ENCODE measurements at places on chromosomes 4 and X.

DNA sequence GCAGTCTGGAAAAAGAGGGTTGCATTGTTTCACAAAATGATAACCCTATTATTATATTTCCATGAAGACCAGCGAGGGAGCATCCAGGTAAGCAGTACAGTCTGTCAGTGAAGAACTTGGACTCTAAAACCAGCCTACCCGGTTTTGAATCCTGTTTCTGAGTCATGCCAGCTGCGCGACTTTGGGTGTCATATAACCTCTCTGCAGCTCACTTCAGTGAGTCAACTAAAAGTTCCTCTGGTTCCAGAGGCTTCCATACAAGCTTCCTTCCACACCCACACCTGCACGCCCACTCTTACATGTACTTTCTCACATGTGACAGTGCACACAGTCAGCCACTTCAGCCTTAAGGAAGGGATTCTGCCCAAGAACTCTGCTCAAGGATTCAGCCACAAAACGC is 49.8 kb upstream of the PRPS2 start:
- no peak overlapping the region for H3K27ac ChIP-seq
- no peaks in the 10 kb centered on the region for H3K4me1 ChIP-seq
- no peaks in the 10 kb centered on the region for H3K27me3 ChIP-seq

GRCh38 chr4:124713185-124713592 is 657 bp upstream of the ANKRD50 start:
- H3K4me1 ChIP-seq: peaks cover 42% of the 10 kb centered on the region
- H3K4me3 ChIP-seq: peak overlapping the region; percentile 90
- peak; percentile 51 for DNase-seq
- H3K36me3 ChIP-seq: no peaks in the 10 kb centered on the region

GRCh38 chr4:183636923-183637322 is 22.1 kb downstream of the RWDD4 start:
- H3K4me3 ChIP-seq: peak overlapping the region; percentile 16
- H3K36me3 ChIP-seq: peaks cover 4% of the 10 kb centered on the region
- no peaks in the 10 kb centered on the region for H3K27me3 ChIP-seq

DNA sequence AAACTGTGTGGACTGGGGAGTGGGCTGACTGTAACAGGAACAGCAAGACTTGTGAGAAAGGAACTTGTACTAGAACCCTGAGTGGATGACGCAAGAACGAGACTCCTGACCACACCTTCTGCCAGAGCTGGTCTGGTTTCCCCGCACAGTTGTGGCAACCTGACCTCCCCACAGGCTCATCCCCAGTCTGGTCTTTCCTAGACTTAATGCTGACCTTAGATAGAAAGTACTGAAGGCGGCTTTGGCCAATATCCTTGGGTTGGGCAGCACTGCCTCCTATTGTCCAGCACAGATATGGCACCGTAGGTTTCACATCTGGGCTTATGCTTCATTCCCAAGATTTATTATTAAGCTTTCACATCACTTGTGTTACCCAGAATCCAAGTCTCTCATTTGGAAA is 137.8 kb upstream of the FRG1 start:
- no peaks in the 10 kb centered on the region for H3K27me3 ChIP-seq
- DNase-seq: no peak
- H3K36me3 ChIP-seq: no peaks in the 10 kb centered on the region
- no peak overlapping the region for H3K27ac ChIP-seq

DNA sequence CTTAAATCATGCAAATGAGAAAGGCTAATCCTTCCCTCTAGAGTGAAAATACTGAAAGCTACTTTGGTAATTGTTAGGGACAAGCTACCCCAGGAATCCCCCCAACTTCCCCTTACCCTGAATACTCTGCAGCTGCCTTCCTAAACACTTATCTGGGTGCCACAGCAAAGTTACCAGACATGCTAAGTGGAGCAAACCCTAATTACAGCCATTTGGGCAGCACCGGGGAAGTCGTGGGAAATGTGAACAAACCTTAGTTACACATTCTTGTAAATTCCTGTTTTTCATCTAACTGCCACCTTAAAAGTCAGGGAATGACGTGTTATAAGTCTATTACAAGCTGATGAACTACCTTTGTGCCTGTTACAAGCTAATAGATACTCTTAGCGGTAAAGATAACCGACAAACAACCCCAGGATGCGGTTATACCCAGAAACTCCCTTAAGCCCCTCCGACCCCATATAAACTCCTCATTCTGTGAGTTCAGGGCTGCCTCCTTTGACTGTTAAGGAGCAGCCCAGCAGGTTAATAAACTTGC is 66.0 kb upstream of the PLAC8 start:
- no peak for DNase-seq
- H3K4me1 ChIP-seq: no peaks in the 10 kb centered on the region
- no peak overlapping the region for H3K27ac ChIP-seq
- no peaks in the 10 kb centered on the region for H3K36me3 ChIP-seq
- no peaks in the 10 kb centered on the region for H3K27me3 ChIP-seq
- H3K4me3 ChIP-seq: no peak overlapping the region

DNA sequence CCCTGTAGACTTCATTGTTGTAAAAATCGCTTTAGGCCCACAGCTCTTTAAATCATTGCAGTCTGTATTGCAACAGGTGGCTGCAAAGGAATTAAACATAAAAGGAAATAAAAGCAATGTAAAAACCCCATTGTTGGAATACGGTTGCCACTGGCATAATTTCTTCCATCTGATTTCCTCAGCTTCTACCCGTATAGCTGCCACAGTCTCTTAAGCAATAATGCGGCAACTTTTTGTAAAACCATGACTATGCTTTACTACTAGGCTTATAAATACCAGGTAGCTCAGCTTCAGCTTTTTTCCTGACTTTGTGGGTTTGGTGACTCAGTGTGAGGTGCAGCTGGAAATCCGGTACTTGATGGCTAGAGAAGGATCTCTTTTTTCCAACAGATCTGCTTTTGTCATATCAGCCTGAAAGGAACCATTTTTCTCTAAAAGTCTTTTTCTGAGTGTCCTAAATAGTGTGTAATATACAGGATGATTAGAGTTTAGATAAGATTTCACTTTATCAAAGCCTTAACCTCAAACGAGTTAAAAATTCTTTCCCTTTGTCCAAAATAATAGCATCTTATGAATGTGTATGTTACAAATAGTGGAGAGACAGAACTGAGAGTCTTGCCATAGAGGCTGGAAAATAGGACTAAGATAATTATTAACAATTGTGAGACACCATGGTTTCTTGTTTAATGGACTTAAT is 268.0 kb downstream of the ADGRL3 start:
- H3K4me1 ChIP-seq: peaks cover 2% of the 10 kb centered on the region
- H3K27ac ChIP-seq: no peak overlapping the region
- DNase-seq: no peak
- no peaks in the 10 kb centered on the region for H3K36me3 ChIP-seq
- no peaks in the 10 kb centered on the region for H3K27me3 ChIP-seq
- no peak overlapping the region for H3K4me3 ChIP-seq

- no peak overlapping the region for H3K4me3 ChIP-seq
- H3K36me3 ChIP-seq: no peaks in the 10 kb centered on the region
- H3K27me3 ChIP-seq: no peaks in the 10 kb centered on the region
- no peak overlapping the region for H3K27ac ChIP-seq
These were observed 1038.6 kb downstream of the STPG2 start for GRCh38 chr4:97104666-97105065.

- no peaks in the 10 kb centered on the region for H3K4me1 ChIP-seq
- H3K4me3 ChIP-seq: peak overlapping the region; percentile 42
- H3K36me3 ChIP-seq: no peaks in the 10 kb centered on the region
- H3K27ac ChIP-seq: no peak overlapping the region
- DNase-seq: no peak
These were observed 128.1 kb downstream of the LAS1L start for GRCh38 chrX:65406532-65406931.

- H3K27ac ChIP-seq: peak overlapping the region; percentile 92
- H3K27me3 ChIP-seq: no peaks in the 10 kb centered on the region
- peaks cover 28% of the 10 kb centered on the region for H3K4me1 ChIP-seq
- H3K4me3 ChIP-seq: peak overlapping the region; percentile 70
These were observed 791 bp downstream of the GUCY1B1 start for GRCh38 chr4:155759372-155760252.

DNA sequence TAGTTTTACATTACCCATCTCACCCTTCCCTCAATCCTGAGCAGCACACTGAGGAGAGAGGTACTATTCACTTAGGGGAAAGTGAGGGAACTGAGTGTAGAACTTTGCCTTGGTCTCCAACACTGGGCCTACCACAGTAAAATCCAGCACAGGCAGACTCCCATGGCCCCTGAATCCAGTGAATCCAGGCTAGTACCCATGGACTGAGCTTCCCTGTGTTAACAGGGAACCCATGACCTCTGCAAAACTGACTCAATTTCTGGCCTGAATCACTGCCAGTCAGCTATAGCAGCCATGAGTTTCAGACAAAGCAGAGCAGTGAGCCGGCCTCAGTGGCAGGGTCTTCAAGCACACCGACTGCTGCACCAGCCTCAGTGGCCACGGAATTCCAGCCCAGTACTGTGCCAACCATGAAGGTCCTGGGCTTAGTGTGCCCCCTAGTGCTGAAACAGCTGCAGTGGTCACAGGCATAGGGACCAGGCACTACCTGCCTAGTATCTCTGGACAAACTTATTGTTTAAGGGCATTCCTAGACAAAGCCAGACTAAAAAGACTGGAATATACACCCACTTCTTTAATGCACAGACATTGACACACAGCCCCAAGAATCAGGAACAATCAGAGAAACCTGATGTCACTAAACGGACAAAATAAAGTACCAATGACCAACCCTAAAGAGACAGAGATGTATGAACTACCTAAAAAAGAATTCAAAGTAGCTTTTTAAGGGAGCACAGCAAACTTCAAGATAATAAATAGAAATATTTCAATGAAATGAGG is 127.4 kb upstream of the RPL34 start:
- no peak for DNase-seq
- H3K4me3 ChIP-seq: no peak overlapping the region
- H3K36me3 ChIP-seq: no peaks in the 10 kb centered on the region
- no peaks in the 10 kb centered on the region for H3K27me3 ChIP-seq

DNA sequence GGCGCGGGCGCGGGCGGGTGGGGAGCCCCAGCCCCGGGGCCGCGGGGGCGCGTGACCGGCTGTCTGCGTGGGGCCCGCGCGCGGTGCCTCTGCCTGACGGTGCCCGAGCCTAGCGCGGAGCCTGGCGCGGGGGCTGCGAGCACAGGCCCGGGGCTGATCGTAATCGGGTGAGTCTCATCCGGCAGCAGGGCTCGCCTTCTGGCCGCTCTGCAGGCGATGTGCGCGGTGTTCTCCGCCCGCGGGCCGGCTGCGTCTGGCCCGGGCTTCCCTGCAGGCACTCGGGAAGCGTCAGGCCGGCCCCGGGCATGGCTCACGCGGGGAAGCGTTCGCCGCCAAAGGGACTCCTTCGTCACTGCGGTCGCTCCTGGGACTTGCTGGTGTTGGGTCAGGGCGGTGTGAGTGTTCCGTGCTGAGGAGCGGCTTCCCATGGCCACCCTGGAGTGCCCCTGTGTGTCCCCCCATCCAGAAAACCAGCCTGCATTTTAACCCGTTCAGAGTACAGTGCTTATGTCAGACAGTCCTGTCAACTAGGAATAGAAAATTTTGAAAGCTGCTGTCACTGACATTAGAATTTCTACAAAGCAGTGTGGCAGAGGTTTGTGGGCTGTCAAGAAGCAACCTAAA is 40.6 kb downstream of the FAM149A start:
- H3K36me3 ChIP-seq: no peaks in the 10 kb centered on the region
- peak overlapping the region; percentile 83 for H3K27ac ChIP-seq
- H3K27me3 ChIP-seq: no peaks in the 10 kb centered on the region

DNA sequence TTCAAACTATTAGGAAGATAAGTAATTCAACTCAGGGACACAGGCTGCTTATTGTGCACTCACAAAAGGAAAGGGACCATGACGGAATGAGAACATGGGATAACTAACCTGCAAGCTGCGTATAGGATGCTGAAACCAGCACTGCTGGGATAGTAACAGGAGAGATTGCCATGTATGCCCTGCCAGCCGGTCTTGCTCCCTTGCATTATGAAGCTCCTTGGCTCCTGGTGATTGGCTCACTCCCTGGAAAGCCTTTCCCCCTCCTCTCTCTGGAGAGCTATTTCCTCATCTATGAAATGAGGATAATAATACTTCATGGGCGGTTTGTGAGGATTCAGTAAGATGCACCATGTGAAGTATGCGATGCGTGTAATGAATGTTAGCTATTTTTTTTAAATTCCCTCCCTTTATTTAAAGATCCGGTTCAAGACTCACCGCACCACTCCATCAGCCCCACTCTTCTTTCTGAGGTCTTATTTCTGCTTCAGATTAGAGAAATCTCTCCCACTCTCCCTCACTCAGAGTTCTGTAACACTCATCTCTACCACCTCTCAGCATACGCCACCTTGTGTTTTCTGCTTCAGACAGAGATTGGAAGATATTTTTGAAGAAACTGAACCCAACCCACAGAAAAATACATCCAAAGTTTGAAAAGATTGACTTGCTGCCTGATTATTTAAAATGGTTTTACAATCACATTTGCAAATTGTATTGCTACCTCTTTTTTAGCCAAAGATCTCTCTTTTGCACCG is 18.4 kb downstream of the MSMO1 start:
- H3K36me3 ChIP-seq: peaks cover 12% of the 10 kb centered on the region
- H3K27ac ChIP-seq: no peak overlapping the region
- no peaks in the 10 kb centered on the region for H3K27me3 ChIP-seq
- DNase-seq: no peak
- no peaks in the 10 kb centered on the region for H3K4me1 ChIP-seq

GRCh38 chr4:165207016-165207430 is 338 bp upstream of the KLHL2 start:
- peaks cover 35% of the 10 kb centered on the region for H3K4me1 ChIP-seq
- H3K27ac ChIP-seq: peak overlapping the region; percentile 94
- no peak for DNase-seq
- no peaks in the 10 kb centered on the region for H3K27me3 ChIP-seq
- H3K4me3 ChIP-seq: peak overlapping the region; percentile 85
- H3K36me3 ChIP-seq: no peaks in the 10 kb centered on the region

DNA sequence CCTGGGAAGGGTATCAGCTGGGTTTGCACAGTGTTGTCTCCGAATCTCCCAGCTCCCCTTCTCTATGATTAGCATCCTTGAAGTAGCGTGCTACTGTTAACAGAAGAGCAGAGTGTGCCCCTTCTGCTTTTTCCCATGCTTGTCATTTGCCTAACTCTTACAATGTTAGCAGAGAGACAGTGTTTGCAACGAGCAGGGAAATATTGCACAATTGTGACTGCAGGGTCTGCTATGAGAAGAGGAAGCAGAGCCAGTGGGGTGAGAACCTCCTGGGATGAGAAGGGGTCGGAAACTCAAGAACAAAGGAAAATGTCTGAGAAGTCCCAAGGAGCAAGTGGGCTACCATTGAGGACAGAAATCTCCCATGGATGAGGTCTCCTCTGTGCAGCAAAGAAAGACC is 7.8 kb upstream of the CHRNA9 start:
- H3K27ac ChIP-seq: no peak overlapping the region
- DNase-seq: no peak
- no peak overlapping the region for H3K4me3 ChIP-seq
- no peaks in the 10 kb centered on the region for H3K27me3 ChIP-seq
- no peaks in the 10 kb centered on the region for H3K4me1 ChIP-seq

DNA sequence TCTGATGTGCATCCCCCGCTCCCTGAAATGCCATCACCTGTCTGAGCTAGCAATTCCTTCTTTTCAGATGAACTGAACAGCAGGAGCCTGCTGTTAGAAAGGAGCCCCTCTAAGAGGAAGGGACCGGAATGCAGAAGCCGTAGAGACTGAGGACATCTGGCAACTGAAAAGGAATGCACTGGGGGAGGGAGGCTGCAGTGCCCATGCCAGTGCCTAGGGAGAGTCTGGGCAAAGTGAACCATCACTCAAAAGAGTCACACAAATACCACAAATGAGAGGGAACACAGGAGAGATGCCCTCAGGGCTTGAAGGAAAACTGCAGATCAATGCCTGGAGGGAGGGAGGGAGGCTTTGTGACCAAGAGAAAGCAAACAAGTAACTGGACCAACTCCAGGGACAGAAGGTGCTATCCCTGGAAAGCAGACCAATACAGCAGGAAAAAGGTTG is 93.9 kb upstream of the CBR4 start:
- DNase-seq: peak; percentile 26
- H3K27me3 ChIP-seq: no peaks in the 10 kb centered on the region
- H3K36me3 ChIP-seq: peaks cover 12% of the 10 kb centered on the region
- H3K4me3 ChIP-seq: no peak overlapping the region
- H3K27ac ChIP-seq: no peak overlapping the region
